Sciatic nerve (tissue), 2 donors: ENCODE measurements at places on chromosomes 3 and 15. TPM values are rescaled to one million over a fixed set of nuclear protein-coding genes. Genes with fewer than 3 reads are reported as not detected.

Gene VILL
- 9.9 TPM for total RNA-seq

Gene TMEM89
- total RNA-seq = not detected

Gene SERPINI2
- total RNA-seq = not detected

DNA sequence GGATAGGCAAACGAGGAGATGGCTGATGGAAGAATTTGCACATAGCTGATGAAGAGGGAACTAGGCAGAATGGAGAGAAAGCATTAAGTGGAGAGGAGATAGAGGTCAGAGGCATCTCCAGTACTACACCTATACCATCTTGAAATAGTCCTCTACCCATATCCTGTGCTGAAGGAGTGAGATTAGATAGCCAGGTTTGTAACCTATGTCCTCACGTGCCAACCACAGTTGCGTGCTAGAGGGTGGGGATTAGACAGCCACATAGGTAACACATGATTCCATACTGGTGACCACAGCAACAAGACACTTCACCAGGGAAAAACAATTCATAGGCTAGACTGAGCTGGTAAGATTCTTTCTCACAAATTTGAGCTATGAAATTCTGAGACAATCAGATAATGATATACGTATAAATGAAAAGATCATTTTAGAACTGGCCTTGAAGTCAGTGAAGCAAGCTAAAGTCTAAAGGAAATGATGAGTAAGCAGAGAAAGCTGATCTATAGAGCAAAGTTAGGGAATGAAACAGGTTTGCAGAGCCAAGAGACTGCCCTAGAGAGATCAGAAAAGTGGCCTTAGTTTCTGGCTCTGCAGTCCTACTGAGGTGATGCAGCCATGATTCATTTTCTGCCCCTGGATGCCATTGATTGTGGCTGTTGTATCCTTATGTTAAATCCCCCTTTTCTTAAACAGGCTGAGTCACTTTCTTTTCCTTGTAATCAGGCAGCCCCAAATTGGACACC lies 17.7 kb downstream of the MYNN start:
- DNase-seq = no peak

DNA sequence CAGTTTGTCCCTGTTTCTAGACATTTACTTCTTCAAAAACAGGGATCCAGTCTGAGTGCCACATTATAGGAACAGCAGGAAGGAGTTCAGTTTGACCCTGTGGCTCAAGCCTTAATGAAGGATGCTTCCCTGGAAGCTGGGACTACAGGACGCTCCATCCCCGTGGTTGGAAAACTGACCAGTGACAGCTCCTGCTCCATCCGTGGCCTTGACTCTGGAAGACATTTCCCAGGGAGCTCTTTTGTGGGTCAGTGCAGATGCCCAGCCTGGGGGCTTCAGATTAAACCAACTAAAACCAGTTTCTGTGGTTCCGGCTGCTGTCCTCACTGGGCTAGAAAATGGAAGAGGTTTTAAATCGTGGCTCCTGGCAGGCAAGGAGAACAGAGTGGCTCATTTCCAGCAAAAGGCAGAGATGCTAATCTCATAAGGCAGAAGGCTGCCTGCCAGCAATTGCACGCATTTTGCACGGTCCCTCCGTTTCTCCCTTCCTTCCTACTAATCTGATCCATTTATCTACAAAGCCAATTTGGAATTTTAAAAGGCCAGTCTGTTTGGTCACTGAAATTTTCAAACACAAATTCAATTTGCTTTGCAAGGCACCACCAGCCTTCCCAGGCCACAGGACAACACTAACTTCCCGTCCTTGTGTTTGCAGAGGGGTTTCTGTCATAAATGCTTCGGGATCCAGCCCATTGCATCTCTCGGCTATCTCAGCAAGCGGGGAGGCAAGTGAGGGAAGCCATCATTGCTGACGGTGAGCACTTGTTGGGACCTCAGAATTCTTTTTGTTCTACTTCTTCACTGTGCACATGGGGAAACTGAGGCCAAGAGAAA lies 6.2 kb upstream of the SSUH2 start:
- DNase-seq = no peak
